ENCODE measurements at places on chromosomes 5 and 9.

DNA sequence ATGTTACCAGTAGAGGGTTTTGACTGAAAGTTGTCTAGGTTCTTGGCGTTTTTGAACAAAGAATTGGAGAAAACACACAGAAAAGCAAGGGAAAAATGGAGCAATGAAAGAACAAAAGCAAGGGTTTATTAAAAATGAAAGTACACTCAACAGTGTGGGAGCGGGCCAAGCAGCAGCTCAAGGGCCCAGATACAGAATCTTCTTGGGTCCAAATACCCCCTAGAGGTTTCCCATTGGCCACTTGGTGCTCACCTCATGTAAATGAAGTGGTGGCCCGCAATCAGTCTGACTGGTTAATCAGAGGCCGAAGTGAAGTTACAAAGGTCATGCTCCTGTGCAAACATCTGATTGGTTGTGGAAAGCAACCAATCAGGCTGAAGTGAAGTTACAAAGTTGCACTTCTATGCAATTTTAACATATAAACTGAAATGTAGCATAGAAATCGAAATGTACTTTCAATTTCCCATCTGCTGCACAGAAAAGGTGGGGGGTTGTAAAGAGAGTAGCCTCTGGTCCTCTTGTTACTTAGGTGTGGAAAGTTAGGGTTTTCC, 1.9 kb upstream of the GM2A start:
- DNase-seq = no peak

DNA sequence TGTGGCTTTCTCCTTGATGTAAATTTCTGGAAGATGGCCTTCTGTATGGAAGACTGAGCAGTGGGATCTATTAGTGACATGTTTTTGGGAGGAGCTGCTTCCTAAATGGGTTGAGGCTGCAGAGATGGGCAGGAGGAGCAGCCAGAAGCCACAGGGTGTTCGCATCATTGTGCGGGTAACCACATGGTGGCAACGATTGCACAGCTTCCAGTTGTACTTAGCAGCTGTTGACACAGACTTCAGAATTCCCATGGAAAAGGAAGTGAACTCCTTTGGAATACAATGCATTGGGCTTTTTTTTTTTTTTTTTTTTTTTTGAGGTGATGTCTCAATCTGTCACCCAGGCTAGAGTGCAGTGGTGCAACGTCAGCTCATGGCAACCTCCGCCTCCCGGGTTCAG, 297.3 kb downstream of the NR3C1 start:
- DNase-seq = peak; percentile 75

GRCh38 chr5:80376557-80376956, 31.3 kb upstream of the ZFYVE16 start:
- DNase-seq = no peak

DNA sequence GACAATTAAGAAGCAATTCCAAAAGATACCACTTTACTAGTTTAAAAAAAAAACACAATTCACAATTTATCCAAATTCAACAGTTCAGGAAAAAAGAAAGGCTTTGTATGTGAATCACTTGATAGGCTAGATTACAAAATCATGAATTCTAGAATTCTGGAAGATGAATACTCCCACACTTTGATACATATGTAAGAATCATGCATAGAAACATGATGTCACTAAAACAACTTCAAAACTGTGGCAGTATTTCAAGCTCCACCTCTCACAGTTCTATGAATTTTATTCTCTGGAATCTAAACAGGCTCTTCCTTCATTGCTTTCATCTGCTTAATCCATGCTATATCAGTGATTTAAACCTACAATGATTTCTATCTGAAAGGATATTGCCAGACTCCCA, 51.0 kb downstream of the GNAQ start:
- DNase-seq = peak; percentile 59

DNA sequence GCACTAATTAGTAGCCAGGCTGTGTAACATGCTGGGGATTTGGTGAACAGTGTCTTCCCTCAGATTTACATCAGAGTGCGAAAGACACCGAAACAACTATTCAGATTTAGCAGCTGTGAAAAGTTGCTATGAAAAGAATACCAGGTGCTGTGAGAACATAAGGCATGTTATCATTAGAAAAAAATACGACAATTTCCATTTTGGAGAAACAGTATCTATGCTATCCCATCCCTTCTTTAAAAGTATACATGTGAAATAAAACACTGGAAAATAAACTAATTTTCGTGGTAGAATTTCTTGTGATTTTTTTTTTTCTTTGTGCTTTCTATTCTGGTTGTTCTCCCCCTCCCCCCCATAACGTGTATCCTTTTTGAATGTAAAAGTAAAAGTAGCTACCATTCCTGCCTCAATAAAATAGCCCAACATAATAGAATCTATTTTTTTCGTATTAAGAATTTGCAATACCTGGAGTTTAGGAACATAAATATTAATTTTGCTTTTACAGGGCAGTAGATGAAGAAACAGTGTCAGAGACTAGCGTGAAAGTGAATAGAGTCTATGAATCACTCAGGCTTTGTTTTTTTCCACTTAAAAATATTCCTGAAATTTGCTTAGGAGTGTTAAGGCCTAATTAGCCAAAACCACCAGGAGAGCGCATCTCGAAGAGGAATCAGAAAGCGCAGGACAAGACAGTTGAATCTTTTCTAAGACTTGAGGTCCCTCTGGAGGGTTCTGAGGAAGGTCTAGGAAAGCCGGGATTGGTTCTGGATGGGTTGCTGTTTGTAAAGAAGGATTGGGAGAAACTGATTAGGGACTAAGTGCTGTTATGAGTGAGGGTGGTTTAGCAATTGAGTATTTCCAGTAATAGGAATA, 813 bp upstream of the SLU7 start:
- DNase-seq = no peak

DNA sequence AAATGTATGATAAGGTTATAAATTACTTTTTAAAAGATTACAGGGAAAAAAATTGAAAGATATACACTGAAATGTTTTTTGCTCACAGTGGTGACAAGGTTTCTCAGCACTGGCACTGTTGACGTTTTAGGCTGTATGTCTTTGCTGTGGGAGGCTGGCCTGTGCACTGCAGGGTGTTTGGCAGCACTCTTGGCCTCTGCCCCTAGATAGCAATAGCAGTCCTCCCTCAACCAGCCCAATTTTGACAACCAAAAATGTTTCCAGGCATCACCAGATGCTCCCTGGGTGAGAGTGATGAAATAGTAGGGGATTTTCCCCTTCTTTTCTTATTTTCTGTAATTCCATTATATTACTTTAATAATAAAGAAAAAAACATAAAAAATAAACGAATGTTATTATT, 3.3 kb downstream of the CD274 start:
- no peak for DNase-seq

DNA sequence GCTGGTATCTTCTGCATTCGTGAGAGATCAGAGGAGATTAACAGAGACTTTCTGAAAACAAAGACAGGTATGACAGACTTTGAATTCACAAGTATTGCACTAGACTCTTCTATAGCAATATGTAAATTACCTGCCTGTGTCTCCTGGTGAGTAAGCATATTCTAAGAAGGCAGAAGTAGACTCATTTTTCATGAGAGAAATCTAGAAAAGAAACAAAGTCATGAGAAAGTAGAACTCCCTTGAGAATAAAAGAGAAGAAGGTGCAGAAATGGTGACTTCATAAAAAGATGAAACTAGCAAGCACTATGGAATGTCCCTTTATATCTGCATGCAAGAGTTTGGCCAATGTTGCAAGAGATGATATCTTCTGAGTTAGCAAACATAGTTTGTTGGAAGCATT, 419.8 kb downstream of the DMRT2 start:
- no peak for DNase-seq

GRCh38 chr9:87382900-87383299, 114.8 kb upstream of the DAPK1 start:
- DNase-seq = peak; percentile 39

DNA sequence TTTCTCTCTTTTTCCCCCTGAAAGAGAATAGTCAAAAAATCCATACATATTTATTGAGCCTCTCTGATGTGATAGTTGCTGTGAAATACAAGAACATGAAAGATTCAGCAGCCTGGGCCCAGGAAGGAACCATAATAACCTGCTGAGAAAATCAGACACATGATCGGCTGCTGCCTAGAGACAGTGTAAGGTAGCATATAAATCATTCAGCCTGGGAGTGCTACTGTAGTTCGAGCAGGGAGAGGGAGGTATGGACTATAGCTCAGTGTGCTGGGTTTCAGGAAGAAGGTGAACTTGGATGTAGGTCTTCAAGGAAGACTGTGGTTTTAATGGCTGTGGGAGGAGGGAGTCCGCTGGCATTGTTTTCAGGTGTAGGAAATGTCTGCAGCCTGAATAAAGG, 469.1 kb downstream of the RAB3C start:
- no peak for DNase-seq

DNA sequence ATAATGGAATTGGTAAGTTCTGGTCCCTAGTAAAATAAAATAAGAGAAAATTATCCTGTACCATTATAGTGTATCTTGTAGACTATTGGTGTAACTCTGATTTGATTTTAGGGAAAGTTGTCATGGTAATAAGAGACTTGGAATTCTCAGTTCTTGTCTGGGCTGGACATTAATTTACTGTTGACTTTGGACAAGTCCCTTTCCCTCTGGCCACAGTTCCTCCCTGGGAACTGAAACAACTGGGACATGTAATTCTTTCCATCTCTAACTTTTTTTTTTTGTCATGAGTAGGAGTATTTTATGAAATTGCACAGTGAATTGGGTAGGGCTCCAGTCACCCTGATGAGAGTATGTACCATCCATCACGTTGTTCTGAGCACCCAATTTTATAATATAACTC, 15.0 kb downstream of the GLRA1 start:
- DNase-seq = no peak

DNA sequence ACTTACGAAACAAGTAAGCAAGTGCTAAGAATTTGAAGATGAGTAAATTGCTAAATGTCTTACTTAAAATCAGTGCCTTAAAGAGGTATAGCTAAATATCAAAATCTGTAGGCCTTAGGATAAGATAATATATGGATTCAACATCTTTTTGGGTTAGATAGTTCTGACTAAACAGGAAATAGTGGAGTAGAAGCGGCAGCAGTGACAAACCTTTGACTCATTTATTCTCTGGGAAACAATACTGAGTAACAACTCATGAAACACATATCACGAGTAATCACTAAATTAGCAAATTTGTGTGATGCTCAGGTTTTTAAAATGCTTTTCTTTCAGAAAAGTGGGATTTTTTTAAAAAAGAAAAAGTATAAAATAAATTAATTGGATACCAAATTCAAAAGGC, 762.1 kb upstream of the TYRP1 start:
- peak; percentile 66 for DNase-seq

- DNase-seq = no peak
Measured at GRCh38 chr5:109767997-109768396, 78.3 kb downstream of the MAN2A1 start.

DNA sequence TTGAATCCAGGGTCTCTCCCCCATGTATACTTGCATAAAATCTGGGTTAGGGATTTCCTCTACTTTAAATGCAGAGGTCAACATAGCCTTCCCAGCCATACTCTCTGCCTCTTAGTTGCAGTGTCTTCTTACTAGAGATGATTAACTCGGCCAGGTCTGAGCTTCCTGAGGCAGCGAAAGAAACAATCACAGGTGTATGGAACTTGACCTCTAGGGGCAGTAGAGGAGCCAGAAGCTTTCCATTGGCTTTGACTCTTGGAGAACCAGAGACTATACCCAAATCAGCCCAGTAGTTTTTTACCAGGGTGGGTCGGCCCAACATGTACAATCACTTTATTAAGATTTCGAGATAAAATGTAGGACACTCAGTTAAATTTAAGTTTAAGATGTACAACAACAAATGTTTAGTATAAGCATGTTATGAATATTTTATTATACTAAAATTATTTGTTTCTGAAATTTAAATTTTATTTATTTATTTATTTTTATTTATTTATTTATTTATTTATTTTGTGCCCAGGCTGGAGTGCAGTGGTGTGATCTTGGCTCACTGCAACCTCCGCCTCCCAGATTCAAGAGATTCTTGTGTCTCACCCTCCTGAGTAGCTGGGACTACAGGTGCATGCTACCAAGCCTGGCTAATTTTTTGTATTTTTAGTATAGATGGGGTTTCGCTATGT, 48.0 kb upstream of the DMRT3 start:
- no peak for DNase-seq

DNA sequence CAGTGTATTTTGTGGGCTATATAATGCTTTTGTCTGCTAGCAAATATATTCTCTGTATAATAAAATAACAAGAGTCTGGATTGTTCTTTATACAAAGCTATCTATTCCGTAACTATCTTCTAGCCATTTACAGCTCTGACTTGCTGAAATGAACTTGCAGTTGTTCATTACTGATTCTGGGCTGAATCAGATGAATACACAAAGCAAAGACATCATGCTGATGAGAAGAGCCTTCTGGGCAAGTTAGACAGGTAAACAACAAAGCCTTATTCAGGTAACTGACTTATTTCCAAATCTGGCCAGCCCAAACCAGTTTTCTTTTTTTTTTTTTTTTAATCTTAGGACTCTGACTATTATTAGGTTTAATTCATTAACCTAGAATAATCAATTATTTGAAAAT, 255.5 kb downstream of the KIAA0825 start:
- DNase-seq = no peak

GRCh38 chr5:16826379-16827125, 109.5 kb downstream of the MYO10 start:
- no peak for DNase-seq

GRCh38 chr5:151125421-151125820, 32.2 kb downstream of the ANXA6 start:
- no peak for DNase-seq

- DNase-seq = no peak
Measured at GRCh38 chr9:81720450-81721086, 31.2 kb upstream of the TLE1 start.

- DNase-seq = no peak
Measured at GRCh38 chr9:126295936-126296600, 30.6 kb upstream of the MVB12B start.

- DNase-seq = no peak
Measured at GRCh38 chr5:19169426-19169825, 818.6 kb downstream of the CDH18 start.

DNA sequence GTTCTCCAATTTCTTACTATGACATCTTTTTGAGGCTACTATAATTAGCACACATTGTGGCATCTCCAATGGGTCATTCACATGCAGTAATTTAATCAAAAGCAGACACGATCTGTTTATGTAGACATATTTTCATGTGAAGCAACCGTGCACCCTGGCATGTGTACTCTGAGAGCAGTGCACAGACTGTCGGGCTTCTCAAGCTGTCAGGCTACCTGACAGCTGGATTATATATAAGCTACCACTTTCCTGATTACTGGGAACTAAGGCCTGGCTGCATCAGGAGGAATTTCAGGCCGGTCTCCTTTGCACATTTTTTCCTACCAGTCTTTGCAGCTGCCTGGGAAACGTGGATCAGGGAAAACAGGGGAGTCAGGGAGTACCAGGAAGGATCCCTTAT, 197.5 kb downstream of the MAPKAP1 start:
- peak; percentile 88 for DNase-seq

DNA sequence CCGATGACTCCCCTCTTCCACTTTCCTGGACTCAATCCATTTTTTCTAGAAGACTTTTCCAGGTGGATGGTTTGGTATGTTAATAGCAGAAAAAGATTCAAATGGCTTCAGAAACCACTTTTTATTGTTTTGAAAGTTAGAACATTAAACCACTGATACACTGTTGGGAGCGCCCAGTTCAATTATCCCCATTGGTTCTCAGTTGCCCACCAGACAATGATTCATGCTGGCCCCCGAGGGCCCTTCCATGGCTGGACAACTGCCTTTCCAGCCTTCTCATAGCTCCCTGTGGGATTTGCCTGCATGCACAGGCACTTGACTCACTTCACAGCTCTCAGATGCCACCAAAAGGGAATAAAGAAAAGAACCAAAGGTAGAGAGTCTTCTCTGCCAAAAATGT, 21.3 kb upstream of the ANKRD34B start:
- peak; percentile 11 for DNase-seq

All from fibroblast of skin of right quadriceps (primary cell).